Smooth muscle cell of bladder (primary cell): ENCODE measurements at places on chromosomes 12 and 14. TPM values are rescaled to one million over a fixed set of nuclear protein-coding genes. Genes with fewer than 3 reads are reported as not detected.

CIROP gene
- under 0.01 and 0.18 TPM in 2 replicates for total RNA-seq

SERPINA5 gene
- not detected in 2 replicates for total RNA-seq

REC8 gene
- 0.85 and 1.2 TPM in 2 replicates for total RNA-seq

APOLD1 gene
- total RNA-seq = 3.3 and 4.1 TPM in 2 replicates

CD63 gene
- total RNA-seq = 3,456 and 4,323 TPM in 2 replicates

MIA2 gene
- 11.9 and 14.5 TPM in 2 replicates for total RNA-seq

RTN1 gene
- total RNA-seq = 1.6 and 2.7 TPM in 2 replicates

SGPP1 gene
- total RNA-seq = 25.3 and 28.0 TPM in 2 replicates

NOS1 gene
- total RNA-seq = under 0.01 TPM in 1 of 2 replicates, not detected in the other

ESRRB gene
- not detected in 2 replicates for total RNA-seq

BCL11B gene
- under 0.01 TPM in 1 of 2 replicates, not detected in the other for total RNA-seq

DNAI7 gene
- total RNA-seq = 0.18 and 0.43 TPM in 2 replicates

PKP2 gene
- under 0.01 and 0.55 TPM in 2 replicates for total RNA-seq
